ENCODE measurements at places on chromosomes 16 and 17. TPM values are rescaled to one million over a fixed set of nuclear protein-coding genes. Genes with fewer than 3 reads are reported as not detected.
A peak's percentile ranks its signal among the peaks of the same experiment; 100 is the strongest.

GRCh38 chr17:1724351-1724868, at the start of gene WDR81:
Gene WDR81 (plus strand): TSS chr17:1724704. CDS start chr17:1724960, 256 bp downstream.
- DNase-seq = peak; percentile 86

- no peak for DNase-seq
Measured at GRCh38 chr17:33640629-33641028, 347.5 kb upstream of the ASIC2 start.

GRCh38 chr16:54398986-54399385, 112.4 kb upstream of the IRX3 start:
- no peak for DNase-seq

The TBC1D28 gene
- total RNA-seq = not detected

DNA sequence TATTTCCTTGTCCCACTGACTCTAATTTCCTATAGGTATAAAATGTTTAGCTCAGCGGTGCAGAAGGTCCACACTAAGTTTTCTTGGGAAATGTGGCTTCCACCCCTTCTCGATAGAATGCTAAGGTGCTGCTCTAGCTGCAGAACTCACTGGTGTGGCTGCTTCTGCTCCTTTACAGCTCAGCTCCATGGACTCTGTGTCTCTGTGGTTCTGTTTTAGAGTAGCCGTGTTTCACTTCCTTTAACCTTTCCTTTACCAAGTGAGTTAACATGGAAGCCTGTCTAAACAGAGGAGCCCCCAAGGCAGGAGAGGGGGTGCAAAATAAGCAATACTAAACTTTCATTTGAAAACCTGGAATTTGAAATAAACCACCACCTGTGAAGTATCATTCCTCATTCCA, 65.3 kb downstream of the SPECC1 start:
- no peak for DNase-seq

GRCh38 chr17:50087912-50088405, 7.2 kb upstream of the PDK2 start:
- DNase-seq = no peak

The TEX14 gene
- total RNA-seq = 0.33 TPM

The SLC47A2 gene
- total RNA-seq = 0.15 TPM

- DNase-seq = no peak
Measured at GRCh38 chr17:49388290-49388640, 26.2 kb upstream of the ZNF652 start.

DNA sequence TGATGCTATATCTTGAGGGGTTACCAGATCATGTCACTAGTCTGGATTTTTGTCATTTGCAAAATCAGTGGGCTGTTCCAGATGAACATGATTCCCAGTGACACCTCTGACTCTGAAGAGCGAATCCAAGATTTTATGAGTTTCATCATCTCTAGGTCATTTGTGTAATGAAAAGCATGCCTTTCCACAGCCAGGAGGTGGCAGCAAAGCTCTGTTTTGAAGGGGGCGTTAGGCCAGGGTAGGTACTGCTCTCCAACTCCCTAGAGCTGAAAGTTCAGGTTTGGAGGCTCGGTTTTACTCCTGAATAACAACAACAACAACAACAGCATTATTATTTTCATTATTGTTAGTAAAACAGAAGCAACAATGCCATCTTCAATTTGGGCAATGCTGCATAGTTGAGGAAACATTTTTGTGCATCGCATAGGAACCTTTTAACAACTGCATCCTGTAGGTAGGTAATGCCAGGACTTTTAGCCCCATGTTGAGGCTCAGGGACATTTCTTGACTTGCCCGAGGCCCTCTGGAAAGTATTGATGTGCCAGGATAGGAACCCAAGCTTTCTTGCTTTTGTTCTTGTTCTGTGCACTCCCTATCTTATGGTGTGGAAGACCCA, 77.0 kb downstream of the MYH13 start:
- DNase-seq = no peak

The ZACN gene
- not detected for total RNA-seq

DNA sequence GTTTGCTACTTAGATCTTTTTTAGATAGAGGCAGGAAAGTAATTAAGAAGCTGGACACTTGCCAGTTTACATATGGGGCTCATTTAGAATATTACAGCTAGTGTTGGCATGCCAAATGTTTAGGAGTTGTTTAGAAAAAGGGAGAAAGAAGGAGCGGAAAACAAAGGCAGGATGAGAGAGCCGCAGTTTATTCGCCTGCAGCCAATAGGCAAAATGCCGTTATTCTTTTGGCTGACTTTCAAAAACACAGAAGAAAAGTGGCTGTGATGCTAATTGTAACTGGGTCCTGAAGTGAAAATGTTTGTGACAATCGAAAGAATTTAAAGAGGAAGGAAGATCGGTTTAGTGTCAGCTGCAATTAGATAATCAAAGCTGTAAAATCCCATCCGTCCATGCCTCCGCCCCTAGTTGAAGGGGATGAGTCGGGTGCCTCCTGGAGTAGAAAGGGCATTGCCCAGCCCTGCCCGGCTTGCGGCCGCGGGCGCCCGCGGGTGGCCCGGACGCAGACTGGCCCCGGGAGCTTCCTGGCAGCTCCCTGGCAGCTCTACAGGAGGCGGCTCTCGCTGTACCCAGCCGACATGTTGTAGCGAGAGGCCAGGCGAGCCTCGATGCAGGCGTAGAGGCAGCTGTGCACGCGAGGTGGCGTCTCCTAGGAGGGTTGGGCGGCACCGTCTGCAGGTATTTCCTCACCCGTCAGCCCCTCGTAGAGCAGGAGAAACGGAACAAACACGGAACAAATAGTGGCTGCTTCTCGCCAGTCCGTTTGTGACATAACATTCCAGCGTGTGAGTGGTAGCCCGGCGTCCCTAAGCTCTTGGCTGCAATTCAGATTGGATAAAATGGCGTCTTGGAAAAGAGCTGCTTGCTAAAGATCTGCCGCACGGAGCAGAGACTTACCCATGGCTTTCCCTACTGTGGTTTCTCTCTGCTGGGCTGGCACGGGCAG, 82.2 kb downstream of the TNRC6C start:
- DNase-seq = peak; percentile 50

GRCh38 chr16:55222486-55222885, 101.5 kb upstream of the IRX6 start:
- no peak for DNase-seq

DNA sequence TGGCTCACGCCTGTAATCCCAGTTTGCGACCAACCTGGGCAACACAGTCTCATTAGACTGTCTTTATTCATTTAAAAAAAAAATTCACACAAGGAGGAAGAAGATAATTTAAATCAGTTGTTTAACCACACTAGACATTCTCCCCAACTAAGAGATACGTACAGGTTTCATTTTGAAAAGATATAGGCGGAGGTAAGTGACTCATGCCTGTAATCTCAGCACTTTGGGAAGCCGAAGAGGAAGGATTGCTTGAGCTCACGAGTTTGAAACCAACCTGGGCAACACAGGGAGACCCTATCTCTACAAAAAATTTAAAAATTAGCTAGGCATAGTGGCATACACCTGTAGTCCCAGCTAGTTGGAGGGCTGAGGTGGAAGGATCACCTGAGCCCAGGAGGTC, 5.3 kb downstream of the CMTM4 start:
- DNase-seq = no peak

- DNase-seq = no peak
Measured at GRCh38 chr17:81152288-81152828, 12.9 kb upstream of the PVALEF start.
